ENCODE measurements at places on chromosomes 2 and 18.
A peak's percentile ranks its signal among the peaks of the same experiment; 100 is the strongest.

GRCh38 chr18:49726675-49726963 lies 86.7 kb downstream of the ACAA2 start:
- DNase-seq = no peak

DNA sequence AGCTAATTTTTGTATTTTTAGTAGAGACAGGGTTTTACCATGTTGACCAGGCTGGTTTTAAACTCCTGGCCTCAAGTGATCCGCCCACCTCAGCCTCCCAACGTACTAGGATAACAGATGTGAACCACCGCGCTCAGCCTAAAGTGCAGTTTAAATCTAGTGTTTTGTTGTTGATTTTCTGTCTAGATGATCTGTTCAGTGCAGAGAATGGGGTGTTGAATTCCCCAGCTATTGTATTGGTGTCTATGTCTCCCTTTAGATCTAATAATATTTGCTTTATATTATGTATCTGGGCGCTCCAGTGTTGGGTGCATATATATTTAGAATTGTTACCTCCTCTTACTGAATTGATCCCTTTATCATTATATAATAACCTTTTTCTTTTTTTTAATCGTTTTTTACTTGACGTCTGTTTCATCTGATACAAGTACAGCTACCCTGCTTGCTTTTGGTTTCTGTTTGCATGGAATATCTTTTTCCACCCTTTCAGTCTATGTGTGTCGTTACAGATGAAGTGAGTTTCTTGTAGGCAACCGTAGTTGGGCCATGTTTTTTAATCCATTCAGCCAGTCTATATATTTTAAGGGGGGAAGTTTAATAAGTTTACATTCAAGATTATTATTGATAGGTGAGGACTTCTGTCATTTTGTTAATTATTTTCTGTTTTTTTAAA lies 34.3 kb downstream of the GALM start:
- no peak for DNase-seq

DNA sequence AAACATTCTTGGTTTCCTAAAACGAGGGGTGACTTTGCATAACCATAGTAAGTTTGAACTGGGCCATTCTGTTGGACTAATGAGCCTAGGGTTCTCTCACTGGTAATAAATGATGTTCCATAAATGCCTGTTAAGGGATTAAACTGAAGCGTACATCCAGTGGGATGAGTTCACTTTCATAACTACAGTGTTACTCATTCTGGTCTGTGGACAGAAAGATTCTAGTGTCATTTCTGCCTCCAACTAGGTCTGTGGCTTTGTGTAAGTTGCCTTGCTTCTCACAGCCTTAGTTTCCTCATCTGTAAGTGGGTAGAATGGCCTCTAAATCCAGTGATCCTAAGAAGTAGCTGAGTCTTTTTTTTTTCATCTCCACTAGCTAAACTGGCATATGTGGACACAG lies 1860.6 kb upstream of the PIK3C3 start:
- DNase-seq = no peak

DNA sequence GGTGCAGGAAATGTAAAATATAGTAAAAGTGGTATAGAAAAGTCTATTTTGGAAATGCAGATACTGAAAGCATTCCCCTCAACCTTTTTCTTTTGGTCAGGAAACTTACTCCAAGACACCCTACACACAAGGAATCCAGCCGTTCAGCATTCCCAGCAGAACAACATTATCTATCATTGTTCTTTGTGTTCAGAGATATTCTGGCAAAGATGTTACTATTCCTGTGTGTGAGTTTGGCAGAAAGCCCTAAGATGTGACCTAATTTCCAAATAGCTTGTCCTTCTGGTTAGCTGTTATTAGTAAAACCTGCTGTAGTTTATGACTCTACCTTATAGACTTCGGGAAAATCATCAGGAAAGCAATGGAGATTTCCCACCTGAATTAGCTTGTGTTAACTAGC lies 78.1 kb upstream of the PELI1 start:
- no peak for DNase-seq

DNA sequence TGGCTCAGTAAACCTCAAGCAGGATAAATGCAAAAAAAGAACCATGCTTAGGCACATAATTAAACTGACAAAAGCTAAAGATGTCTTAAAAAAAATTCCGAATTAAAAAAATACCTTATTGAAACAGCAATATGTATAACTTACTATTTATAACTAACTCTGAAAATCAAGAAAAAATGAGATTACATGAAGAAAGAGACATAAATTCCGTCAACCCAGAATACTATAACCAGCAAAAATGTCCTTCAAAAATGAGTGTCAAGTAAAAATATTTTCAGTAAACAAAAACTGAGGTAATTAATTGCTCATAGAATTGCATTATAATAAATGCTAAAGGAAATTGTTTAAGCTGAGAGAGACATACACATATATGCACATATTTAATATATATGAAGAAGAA lies 474.5 kb upstream of the SYT4 start:
- no peak for DNase-seq

DNA sequence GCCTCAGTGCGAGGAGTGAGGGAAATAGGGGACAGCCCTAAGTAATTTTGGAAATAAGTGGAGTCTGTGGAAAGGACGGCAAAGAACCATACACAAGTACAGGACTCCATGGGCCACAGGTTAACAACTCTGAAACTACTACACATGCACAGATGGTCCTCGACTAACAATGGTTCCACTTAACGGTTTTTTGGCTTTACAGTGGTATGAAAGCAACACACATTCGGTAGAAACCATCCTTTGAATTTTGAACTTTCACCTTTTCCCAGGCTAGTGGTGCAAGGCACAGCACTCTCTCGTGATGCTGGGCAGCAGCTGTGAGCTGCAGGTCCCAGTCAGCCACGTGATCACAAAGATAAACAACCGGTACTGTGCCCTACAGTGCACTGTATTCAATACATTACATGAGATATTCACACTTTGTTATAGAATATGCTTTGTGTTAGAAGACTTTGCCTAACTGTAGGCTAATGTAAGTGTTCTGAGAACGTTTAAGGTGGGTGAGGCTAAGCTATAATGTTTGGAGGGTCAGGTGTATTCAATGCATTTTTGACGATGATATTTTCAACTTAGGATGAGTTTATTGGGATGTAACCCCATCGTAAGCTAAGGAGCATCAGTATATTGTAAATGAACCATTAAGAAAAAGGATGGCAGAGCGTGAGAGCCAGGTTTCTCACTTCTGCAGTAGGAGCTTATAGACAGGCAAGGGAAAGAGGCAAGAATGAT lies 44.6 kb downstream of the TBC1D8 start:
- no peak for DNase-seq

DNA sequence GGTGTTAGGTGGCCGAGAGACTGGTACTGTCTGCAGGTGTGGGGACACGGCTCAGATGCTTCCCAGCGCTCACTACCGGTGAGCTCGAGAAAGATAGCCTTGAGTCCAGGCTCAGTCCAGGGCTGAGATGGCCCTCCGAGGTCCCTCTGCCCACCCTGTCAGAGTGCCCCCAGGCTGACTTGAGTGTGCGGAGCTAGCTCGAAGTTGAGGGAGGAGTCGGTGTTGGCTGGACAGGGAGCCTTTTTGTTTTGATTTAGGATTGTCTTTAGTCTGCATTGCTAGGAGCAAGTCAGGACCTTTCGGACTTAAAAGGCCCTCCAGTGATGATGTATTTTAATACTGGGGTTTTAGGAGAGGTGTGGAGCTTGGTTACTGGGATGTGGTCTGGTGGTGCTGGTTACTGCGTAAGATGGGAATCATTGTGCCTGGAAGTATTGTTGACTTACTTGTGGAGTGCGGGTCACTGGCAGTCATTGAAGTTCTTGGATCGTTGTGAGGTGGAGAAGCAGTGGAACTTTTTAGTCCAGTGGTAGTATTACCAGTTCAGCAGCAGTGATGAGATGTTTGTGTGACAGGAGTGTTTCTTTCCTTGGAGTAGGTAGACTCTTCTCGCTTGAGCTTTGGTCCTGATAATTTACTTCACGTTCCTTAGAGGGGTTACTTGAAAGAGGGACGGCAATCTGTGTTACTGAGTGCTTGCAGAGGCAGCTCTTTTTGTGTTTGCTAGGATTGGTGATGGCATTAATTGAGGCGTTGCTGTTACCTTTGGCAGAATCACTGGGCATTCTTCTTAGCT lies 633 bp downstream of the KIAA1328 start:
- DNase-seq = peak; percentile 42

GRCh38 chr2:146228466-146229058 lies 1616.3 kb upstream of the ACVR2A start:
- no peak for DNase-seq

DNA sequence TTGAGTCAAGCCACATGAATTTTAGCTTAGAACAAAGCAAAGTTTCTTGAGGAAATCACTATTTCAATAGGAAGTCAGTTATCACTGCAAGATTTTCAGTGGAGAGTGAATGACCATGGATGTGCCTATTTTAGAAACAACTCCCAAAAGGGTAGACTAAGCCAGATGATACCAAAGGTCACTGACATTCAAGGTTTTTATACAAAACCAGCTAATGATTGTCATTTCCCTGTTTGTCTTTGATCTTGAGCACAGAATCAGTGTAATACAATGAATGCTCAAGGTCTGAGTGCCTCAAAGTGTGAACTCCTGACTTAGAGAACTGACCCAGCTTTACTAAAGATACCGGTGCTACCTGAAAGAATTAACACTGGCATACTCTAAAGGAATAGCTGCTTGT lies 60.5 kb downstream of the CDH2 start:
- DNase-seq = no peak

DNA sequence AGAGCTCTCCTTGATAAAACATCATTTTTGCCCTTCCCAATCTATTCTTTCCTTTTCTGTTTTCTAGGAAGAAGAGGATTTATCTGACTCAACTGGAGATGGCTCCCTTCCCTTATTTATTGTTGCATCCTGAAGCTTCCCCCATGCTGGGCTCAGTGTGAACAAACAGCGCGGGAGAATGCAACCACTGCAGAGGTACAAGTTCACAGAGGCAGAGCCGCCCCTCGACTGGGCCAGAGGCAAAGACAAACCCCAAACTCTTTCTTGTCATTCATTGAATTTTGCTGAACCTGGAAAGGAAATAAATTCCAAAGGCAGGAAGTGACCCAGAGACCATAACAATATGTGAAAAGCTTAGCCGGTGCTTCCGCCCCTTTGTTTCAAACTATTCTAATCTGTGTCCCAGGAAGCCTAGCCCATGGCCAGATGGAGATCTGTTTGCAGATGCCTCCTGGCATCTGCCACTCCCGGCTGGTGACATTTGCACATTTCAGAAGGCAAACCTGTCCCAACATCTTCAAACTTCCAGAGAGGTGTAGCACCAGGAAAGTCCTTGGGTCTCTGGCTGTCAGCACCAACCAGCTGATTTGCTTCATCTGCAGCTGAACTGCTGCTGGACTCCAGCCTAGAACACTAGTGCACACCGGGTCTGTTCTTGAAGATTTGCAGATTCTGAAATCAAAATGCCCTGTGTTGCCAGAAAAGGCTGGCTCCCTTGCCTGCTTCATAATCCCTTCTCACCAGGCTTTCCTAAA lies 79.4 kb upstream of the MAP4K3 start:
- DNase-seq = no peak

GRCh38 chr2:143937723-143938350 lies 582.1 kb downstream of the ZEB2 start:
- DNase-seq = no peak

DNA sequence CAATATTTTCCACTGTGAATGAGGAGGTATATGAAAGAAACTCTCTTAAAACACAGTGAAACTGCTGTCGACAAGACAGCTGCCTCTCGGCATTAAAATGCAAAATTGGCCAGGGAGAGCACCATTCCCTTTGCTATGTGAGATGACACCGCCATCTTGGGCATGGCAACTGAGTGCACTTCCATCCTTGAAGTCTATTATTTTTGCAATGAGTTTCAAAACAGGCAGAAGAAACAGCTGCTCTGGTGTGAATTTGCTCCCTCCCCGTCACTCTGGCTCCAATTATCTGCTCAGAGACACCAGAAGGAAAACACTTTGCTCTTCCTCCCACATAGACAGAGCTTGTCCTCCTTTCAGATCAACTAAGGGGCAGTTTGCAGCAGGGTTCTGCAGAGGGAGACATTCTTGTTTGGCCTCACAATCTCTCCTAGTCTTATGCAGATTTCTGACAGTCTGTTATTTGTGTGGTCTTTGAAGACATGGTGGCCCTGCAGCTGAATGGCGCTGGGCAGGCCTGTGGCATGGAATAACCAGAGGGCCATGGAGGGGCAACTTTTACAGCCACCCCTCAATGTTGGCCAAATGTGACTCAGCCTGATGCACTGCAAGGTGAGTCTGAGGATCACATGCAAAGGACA lies 48.6 kb upstream of the SEC11C start:
- no peak for DNase-seq

- DNase-seq = no peak
Observed at GRCh38 chr2:140288726-140289125, 1508.5 kb upstream of the NXPH2 start.

DNA sequence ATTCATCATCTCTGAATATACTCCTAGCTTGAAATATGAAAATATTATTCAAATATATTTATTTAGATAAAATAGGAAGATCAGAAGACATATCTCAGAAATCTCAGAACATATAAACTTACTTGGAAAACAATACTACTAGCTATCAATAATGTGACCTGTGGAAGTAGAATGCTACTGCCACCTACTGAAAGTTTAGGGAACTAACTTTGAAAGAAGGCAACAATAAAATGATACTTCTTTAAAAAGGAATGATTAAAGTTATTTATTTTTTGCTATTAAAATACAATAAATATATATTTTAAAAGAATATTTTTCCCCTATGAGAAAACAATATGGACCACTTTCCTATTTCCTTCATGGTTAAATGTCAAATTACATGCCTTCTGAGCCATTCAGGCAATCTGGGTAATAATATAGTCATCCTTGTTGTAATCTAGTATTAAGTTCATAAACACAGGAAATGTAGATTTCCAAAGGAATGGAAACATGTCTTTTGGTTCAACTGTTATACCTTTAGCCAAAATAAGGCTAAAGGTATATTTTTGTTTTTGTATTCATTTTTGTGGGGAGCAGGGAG lies 26.0 kb downstream of the ACADL start:
- DNase-seq = peak; percentile 22

DNA sequence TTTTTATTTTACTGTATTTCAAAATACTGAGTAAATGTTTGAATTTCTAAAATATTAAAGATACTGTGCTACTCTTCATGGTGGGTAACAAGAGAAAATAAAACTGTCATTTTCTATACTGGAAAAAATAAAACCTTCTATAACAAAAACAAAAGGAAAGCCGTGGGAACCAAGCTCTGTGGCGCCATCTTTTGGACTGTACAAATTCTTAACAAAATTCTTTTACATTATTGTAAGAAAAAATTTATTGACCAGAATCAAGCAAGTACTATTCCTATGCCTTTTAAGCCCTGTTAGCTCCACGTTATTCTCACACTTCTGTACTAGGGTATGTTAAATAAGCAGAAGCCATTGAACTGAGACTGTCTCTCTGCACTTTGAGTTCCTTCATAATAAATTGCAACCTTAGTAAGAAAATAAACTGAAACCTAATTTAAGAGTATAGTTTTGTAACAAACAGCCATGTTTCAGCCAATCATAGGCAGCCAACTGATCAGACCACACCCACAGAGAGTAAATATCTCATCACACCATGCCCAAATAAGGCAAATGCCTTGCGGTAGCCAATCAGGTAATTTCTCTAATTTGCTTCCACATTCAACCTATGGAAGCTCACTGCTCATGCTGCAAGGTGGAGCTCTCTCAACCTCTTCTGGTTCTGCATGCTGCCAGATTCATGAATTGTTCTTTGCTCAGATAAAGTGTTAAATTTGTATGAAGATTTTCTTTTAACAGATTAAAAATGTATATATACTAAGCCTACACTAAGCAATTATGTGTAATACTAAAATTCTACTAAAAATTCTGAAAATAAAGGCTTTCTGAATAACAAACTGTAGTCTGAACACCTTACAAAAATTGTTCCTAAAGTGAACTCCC lies 42.2 kb downstream of the HIBCH start:
- no peak for DNase-seq
